ENCODE measurements at places on chromosomes 3 and 15. TPM values are rescaled to one million over a fixed set of nuclear protein-coding genes. Genes with fewer than 3 reads are reported as not detected.
A peak's percentile ranks its signal among the peaks of the same experiment; 100 is the strongest.

DNA sequence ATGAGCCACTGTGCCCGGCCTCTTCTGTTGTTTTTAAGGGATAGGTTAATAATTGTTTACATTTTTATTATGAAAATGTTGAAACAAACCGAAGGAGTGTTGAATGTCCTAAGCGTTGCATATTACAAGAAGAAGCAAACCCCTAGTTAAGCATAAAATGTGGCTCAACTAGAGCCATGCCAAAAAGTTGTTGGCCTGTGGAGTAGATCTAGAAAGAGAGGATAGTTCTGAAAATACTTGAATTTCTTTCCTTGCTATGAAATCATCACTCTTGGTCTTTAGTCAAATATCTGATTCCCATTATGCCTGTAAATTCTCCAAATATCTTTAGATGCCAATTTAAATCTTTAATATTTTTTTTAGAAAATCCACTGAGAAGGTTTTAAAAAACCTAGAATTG is 12.8 kb downstream of the RBP2 start:
- DNase-seq: no peak

GRCh38 chr3:115403786-115404185 is 219.5 kb upstream of the GAP43 start:
- DNase-seq: no peak

DNA sequence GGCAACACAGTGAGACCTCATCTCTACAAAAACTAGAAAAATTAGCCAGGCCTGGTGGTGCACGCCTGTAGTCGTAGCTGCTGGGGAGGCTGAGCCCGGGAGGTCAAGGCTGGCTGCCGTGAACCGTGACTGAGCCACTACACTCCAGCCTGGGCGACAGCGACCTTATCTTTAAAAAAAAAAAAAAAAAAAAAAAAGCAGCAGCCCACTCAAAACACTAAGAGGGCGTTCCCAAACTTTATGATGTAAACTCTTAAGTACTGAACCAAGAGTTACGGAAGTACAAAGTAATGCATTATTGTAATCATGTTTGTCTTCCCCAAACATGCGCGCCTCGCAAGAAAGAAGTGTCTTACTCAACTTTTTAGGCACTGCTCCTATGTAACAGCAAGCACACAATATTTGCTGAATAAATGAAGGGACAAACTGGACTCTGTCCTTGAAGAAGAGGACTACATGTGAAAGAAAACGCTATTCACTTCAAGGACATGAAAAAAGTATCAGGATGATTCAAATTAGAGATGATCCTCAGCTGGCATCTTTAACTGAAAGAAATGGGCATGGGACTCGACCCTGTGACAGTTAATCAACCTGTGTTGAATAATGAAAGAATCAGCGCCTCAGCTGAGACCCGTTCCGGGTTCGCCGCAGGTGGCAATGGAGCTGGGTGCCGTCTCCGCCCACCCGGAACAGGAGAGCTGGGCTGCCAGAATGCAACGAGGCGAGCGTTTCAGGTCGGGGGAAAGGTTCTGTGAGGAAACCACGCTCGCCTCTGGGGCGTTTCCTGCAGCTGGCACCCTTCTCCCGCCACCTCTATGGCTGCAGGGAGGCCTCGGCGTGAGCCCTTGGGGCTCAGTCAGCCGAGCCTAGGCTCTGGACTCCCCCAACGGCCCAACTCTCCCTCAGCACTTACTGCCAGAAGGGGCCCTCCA is 718 bp downstream of the SPG11 start:
- DNase-seq: peak; percentile 19

DNA sequence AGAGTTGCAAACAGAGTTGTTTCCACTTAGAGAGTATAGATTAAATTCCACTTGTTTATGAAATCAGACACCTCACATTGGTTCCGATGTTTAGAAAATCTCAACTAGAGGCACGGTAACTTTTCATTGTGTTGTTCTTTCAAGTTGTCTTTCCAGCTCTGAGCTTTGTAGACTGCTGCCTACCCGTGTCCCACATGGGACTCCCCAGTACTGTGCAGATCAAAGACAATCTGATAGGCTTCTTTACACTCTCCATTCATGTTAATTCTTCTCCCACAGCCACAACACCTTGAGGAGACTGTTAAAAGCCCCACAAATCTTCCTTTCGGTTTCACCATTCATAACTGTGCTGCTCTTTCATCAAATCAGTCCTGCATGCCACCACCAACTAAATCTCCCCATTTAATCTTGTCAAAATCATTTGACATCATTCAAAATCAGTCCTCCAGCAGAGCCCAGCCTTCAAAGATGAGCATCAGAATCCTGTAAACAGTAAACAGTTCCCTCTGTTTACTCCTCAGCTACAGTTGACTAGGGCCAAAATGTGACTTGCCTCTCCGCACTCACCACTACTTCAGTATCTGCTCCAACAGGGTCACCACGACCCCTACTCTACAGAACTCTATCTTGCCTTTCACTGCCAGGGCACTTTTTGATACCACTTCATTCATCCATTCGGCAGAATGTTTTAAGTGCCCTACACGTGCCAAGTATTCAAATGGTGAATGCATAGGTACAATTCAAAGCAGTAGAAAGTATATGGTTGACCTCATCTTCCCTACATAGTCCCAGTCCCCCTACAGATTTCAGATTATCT is 8.3 kb downstream of the ANXA2 start:
- DNase-seq: no peak

DNA sequence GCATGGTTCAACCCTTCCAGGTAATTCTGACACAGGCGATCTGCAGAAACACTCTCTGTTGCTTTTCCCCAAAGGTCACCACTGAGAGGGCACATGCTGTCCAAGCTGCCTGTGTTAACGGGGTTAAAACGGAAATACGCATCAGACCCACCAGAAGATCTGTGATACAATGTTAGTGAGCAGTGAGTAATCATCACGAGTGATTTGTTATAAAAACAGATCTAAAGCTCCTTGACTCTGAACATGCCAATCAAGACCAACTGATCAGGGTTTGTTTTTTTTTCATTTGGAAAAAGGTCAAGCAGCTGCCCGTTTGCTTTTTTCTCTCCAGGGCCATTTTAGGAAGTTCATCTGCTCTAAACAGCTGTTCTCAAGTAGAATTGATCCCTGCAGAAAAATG is 43.2 kb downstream of the FGF12 start:
- DNase-seq: no peak

DNA sequence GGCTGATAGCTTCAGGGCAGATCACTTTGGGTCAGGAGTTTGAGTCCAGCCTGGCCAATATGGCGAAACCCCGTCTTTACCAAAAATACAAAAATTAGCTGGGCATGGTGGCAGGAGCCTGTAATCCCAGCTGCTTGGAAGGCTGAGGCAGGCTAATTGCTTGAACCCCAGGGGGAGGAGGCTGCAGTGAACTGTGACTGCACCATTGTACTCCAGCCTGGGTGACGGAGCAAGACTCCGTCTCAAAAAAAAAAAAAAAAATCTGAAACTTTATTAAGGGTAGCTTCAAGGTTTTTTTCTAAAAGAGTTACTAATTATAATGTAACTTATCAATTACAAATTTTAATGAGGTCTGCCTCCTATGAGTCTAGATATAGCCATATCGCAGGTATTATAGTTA is 5.1 kb downstream of the NECTIN3 start:
- peak; percentile 19 for DNase-seq

- DNase-seq: no peak
Observed at GRCh38 chr3:155435821-155436220, 142.3 kb upstream of the STRIT1 start.

DNA sequence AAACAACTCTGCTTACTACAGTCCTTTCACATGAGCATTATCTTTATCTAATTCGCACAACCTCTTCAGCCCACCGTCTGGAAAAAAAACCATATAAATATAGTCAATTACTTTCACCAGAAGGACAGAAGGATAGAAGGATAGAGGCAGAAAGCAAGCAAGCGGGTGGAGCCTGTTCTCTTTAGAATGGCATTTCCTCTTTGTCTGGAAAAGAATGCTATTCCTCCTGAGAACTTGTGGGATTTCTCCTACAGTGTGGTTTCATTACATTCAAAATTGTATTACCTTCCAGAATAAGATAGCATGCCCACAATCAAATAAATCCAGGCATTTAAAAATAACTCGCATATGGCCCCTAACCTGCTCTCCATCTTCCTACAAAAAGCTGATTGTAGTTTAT is 23.1 kb downstream of the SLC30A4 start:
- no peak for DNase-seq

DNA sequence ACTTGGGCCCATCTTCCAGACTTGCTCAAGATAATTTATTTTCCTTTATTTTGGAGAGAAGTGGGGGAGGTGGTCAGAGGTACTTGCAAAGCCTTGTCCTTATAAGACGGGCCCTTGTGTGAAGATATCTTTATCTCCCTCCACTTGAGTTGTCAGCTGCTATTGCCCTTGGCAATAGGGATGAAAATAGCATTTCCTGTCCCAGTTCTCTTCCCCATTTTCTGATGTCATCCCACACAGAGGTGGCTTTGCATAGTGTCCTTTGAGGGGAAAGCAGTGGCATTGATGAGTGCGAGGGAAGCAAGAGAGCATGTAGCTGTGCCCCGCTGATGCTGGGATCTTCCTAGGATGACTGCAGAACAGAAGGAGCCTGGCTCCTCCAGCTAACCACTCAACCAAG is 41.9 kb upstream of the TUBGCP5 start:
- no peak for DNase-seq

- DNase-seq: no peak
Observed at GRCh38 chr3:194521510-194522260, 34.9 kb upstream of the ATP13A3 start.

- no peak for DNase-seq
Observed at GRCh38 chr3:158167737-158168557, 58.1 kb downstream of the RSRC1 start.

DNA sequence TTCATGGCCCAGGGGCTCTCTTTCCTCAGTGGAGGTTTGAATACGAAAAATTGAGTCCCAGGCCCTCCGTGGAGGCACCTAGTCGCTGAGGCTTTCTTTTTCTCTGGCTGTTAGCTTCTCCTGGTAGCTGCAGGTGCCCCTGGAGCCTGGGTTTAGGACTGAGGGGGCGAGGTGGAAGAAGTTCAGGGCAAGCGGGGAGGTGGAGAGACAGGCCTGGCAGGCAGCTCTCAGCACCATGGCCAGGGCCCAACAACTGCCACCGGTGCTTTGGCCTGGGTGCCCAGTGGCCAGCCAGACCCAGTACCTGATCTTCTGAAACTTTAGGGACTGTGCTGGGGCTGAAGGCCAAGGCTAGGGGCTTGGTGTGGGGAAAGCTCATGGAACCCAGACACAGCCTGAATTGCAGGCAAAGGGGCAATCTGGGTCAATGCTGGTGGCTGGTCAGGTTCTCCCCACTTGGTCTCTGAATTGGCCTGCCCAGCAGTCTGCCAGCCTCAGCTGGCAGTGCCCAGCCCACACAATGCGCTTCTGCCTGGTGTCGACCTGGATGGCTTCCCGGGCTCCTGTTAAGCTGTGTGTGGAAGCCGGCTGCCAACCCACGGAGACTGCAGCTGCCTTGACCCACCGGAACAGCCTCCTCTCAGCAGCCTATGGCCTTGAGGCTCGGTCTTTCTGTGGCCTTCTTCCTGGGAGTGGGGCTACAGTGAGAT is 30.3 kb upstream of the POLG start:
- DNase-seq: no peak

DNA sequence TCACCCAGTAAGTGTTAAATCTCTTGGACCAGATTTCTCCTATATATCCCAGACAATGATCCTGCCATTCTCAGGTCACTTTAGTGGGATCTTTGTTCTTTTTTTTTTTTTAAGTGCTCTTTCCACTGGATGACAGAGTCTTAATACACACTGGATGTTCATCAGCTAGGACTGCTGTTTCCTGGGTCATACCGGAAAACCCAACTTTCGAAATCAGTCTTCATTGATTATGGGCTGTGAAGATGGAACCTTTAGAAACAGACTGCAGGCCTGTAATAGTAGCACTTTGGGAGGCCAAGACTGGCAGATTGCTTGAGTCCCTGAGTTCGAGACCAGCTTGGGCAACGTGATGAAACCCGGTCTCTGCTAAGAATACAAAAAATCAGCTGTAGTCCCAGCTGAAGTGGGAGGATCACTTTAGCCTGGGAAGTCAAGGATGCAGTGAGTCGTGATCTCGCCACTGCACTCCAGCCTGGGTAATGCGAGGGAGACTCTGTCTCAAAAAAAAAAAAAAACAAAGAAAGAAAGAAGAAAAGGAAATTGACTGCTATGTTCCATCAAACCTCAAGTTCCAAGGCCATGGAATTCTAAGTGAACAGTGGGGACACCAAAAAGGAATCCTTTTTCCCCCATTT is 2.3 kb downstream of the EOGT start:
- no peak for DNase-seq

EOGT gene
- total RNA-seq: 16.2 TPM

MESP2 gene
- total RNA-seq: 0.36 TPM

GRCh38 chr3:57004229-57004628 is 56.2 kb upstream of the SPATA12 start:
- DNase-seq: no peak

DNA sequence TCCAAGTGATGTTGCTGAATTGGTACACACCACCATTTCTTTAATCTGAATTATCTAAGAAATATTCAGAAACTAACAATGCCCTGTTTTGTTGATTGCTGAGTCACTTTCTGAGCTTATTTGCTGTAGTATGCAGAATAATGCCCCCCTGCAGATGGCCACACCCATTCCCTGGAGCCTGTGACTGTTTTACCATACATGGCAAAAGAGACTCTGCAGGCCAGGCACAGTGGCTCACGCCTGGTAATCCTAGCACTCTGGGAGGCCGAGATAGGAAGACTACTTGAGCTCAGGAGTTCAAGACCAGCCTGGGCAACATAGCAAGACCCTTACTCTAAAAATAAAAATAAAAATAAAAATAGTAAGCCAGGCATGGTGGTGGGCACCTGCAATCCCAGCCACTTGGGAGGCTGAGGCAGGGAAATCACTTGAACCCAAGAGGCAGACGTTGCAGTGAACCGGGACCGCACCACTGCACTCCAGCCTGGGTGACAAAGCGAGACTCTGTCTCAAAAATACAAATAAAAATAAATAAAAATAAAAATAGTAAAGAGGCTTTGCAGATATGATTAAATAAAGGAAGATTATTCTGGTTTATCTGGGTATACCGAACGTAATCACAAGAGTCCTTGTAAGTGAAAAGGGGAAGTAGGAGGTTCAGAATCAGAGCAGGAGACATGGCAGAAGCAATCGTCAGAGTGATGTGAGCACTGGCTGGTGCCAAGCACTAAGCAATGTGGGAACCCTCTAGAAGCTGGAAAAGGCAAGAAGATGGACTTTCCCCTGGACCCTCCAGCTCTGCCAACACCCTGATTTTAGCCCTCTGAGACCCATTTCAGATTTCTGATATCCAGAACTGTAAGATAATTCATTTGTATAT is 19.0 kb downstream of the PCYT1A start:
- DNase-seq: no peak

DNA sequence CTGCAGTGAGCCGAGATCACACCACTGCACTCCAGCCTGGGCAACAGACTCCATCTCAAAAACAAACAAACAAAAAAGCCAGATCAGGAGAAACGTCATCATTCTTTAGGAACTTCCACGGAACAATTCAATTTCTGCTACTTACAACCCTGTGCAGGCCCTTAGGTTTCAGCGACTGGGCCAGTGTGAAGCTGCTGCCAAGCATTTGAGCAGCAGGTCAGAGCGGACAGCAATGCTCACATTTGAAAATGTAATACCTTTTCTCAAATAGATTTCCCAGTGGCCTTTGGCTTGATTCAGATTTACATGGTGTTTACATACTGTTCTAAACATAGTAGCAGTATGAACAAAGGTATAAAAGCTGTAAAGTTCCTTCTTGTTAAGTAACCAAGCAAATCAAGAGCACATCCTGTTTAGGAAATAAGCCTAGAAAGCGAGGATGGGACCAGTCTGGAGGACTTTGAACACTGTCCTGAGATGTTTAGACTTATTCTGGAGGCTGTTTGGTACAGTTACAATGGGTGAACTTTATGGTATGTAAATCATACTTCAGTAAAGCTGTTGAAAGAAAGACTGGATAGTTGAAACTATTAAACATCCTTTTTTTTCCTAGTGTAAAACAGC is 141.2 kb downstream of the HCN4 start:
- no peak for DNase-seq
